Lower leg skin (tissue), 4 donors: ENCODE measurements at places on chromosomes 13 and 19. TPM values are rescaled to one million over a fixed set of nuclear protein-coding genes. Genes with fewer than 3 reads are reported as not detected.

- DNase-seq: no peak
These were observed 47.9 kb downstream of the RUBCNL start for GRCh38 chr13:46339035-46339666.

DNA sequence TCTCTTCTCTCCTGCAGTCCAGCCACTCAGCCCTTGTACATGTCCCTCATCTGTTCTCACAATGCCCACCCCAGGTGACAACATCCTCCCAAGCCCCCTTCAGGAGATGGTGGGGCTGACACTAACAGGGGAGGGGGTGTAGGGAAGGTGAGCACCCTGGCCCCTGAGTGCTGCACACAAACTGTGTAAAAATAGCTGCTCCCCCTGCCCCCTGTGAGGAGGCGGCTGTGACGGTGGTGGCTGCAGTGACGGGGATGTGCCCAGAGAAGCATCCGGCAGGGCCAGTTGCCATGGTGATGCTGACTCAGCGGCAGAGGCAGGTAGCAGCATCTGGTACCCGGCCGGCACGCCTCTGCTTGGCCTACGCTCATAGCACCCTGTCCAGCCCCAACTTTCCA lies 13.0 kb upstream of the JUND start:
- DNase-seq: peak; percentile 92

- no peak for DNase-seq
These were observed 7.0 kb upstream of the ZNF444 start for GRCh38 chr19:56133858-56134653.

DNA sequence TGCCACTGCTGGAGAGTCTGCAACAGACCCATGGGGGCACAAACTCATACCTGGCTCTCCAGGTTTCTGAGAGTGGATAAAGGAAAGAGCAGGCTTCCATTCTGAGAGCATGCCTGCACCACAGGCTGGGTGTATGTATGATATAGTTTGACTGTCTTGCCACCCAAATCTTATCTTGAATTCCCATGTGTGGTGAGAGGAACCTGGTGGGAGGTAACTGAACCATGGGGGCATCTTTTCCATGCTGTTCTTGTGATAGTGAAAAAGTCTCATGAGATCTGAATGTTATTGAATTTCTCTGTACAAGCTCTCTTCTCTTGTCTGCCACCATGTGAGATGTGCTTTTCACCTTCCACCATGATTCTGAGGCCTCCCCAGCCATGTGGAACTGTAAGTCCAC lies 50.2 kb downstream of the ERICH6B start:
- no peak for DNase-seq

GRCh38 chr13:94700536-94700935 lies 11.8 kb downstream of the SOX21 start:
- DNase-seq: no peak

BCL2L12 gene
- total RNA-seq: 6.7 TPM

PTGER1 gene
- total RNA-seq: not detected
